Fibroblast of the aortic adventitia (primary cell): ENCODE measurements at places on chromosomes 5 and 9.

DNA sequence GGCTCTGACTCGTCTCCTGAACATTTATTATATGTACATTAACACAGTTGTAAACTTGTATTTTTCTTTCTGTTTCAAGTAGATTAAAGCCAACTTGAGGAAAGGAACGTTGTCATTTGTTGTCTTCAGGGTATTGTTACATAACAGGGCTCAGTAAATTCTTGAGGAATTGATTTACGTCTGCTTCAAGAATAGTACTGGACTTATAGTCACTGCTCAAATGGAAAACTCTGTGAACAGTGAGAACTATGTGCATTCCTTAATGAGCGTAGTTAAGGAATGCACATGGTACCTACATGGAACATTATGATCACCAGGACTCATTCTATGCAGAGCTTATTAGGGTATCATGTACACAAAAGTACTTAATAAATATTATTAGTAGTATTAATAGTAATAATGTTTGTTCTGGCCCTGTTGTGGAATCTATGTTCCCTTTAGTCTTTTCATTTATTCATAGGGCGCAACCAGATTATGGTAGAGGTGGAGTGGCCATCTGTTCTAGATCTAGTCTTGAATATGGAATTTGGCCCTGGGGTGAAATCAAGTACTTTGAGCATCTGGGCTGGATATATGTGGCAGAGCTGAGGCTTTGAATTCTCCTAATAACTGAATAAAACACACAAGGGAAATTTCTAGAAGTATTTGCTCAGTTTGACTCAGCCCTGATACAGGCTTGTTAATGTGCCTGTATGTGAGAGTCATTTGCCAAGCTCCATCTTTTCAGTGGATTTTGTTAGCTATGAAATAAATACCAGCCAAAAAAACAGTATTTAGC is 108.6 kb upstream of the SH3GL2 start:
- no peak for DNase-seq

DNA sequence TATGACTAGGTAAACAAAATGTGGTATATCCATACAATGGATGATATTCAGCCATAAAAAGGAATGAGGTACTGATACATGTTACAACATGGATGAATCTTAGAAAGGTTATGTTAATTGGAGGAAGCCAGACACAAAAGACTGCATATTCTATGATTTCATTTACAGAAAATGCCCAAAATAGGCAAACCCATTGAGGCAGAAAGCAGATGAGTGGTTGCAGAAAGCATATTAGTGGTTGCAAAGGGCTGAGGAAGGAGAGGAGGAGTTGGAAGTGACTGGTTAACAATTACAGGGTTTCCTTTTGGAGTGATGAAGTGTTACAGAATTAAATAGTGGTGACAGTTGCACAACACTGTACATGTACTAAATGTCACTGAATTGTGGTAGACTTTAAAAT is 17.7 kb downstream of the PLGRKT start:
- DNase-seq = no peak

- DNase-seq = no peak
Measured at GRCh38 chr5:35339616-35340100, 109.4 kb upstream of the PRLR start.

GRCh38 chr9:122900791-122901190 is 4.4 kb downstream of the RC3H2 start:
- DNase-seq = peak; percentile 39

DNA sequence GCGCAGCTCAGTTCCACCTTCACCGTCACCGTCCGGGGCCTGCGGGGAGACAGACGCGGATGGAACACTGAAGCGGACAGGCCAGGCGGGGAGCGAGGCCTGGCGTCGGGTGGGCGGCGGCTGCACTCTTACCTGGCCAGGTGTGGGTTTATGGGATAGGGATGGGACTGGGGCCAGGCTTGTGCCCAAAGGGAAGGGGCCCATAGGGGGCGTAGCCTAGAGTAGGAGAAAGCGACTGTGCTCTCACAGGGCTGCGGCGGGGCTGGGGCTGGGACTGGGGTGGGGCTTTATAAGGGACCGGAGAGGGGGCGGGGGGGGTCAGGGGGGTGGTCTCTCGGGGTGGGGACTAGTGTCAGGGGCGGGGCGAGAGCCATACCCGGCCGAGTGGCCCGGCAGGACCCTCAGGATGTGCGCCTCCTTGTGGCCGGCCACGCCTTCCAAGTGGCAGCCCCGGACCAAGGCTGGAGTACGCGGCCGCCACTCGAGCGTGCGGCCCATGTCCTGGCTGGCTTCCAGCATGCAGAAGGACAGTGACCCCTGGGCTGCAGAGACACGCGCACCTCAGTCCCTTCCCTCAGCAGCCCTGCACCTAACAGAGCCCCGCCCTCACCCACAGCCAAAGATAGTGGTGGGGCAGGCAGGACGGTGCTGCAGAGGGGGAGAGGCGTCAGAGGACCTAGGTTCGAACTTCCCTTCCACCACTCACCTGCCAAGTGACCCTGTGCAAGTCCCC is 22.8 kb downstream of the FPGS start:
- DNase-seq = no peak

GRCh38 chr5:82850393-82850792 is 226.8 kb downstream of the TMEM167A start:
- DNase-seq = no peak

DNA sequence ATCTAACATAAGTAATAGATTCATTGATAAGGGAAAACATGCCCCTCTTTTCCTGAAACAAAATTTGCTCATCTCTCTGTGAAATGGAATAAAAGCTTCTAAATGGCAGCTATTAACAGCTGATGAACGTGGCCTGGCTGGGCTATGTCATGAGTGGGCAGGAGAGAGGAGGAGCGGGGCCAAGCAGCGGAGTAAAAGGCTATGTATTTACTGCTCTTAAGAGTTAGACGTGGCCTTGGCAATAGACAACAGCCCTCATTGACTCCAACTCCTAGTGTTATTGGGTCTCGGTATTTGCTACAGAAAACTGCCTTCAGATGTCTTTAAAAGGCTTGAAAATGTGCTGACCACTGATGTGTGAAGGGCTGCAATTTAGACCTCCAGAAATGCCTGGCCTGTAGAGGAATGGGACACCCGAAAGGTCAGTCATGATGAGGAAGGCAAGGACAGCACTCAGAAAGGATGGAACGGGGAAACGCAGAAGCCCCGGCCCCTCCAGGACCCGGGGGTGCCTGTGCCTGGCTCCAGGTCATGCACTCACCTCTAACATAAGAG is 116.8 kb downstream of the PDZD2 start:
- DNase-seq = no peak

DNA sequence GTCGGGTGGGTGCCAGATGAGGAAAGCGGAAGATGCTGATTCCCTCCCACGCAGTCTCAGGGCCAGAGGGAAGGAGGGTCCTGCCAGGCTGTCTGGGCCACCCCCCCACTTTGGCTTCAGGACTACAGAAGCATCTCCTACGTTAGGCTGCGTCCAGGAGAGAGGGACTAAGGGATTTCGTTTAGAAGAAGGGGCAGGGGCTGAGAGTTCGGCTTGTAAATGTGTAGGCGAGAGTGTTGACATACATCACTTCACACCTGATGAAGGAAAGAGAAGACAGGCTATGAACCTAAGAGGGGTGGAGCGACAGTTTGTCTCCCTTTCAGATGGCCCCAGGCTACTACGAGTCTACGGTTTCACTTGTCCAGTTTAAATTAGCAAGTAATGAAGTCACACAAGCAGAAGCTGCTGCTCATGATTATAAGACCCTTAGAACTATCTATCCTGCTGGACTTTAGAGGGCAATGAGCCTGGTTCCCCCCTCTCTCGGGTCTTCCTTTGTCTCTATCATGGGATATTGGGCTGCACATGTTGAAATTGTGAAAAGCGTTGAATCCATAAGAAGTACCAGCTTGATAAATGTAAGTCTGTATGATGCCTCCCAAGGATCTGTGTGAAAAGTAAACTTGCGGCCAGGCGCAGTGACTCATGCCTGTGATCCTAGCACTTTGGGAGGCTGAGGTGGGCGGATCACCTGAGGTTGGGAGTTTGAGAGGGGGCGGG is 193.0 kb downstream of the AOPEP start:
- DNase-seq = no peak

GRCh38 chr9:36818965-36819870 is 214.8 kb downstream of the PAX5 start:
- no peak for DNase-seq

GRCh38 chr9:72864327-72864726 is 88.5 kb downstream of the ALDH1A1 start:
- no peak for DNase-seq

DNA sequence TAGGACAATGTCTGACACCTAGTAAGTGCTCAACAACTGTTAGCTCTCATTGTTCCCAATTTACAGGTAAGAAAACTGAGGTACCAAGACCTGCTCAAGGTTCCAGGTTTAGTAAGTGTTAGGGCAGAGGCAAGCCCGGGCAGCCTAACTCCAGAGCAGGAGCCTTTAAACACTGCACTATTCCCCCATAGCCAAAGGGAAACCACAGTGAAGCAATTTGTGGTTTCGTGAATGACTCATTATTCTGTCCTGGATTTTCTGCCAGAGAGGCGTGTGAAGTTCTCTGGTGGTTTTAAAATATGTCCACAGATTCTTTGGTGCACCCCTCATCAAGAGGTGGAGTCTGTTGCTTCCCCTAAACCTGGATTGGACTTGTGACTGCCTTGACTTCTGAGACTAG is 1.0 kb upstream of the MCC start:
- DNase-seq = peak; percentile 98

DNA sequence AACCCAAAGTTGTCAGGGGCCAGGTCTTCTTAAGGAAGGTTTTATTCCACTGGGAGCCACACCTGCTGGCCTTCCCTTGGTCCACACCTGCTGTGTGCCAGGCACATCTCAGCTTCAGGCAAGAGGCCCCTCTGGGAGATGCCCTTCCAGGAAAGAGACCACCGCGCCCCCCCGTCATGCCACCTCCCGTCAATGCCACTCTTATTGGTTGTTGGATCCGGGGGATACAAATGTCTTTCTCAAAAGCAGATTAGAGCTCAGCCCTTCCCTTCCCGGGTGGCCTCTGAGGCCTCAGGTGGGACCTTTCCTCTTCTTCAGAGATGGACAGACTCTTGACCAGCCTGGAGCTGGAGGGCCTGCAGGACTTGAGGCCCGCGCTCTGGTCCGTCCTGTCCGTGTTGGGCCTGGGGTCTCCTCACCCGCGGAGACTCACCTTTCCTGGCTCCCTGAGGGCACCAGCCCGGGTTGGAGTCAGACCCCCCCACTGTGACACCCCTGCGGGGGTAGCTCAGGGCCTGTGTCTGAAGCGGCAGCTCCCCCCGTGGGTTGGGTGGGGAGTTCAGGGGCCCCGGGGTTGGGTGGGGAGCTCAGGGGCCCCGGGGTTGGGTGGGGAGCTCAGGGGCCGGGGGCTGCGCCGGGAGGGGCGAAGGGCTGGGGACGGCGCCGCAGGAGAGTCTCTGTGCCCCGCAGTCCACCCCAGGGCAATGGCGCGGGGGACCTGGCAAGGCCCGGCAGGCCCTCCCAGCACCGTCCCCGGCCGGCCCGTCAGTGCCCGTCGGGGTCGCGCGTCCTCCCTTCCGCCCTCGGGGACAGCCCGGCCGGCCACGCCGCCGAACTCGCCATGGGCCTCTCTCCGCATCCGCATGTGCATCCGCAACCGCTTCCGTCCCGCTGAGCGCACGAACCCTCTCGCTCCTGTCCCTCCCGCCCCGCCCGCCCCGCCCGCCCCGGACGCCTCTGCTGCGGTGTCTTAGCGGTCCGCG is 3.7 kb upstream of the SLC9A3 start:
- no peak for DNase-seq

DNA sequence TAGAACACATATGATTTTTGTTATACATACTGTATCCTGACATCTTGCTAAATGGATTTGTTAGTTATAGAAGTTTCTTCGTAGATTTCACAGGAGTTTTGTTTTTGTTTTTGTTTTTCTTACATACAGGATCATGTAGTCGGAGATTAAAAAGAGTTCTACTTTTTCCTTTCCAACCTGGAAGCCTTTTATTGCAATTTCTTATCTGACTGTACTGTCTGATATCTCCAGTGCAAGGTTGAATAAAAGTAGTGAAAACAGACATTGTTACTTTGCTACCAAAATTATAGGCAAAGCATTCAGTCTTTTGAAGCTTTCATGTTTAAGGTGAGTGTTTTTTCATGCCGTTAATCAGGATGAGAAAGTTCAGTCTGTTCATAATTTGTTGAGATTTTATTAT is 117.4 kb upstream of the PRSS3 start:
- DNase-seq = no peak

DNA sequence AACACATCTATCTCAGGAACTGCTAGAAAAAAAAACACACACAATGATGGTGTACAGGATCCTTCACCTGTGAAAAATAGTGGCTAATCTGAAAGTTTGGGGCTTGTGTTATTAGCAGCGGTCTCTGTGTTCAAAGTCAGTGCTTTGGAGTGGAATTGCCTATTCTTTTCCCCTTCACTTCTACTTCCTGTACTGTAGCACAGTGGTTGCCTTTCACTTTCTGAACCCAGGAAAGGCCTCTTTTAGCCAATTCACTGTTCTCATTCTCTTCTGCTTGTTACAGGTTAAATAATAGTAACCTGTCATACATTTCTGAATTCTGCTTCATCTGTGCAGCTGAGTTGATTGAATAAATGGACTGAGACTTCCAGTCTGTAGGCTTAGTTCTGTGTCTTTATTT is 161.3 kb upstream of the RGS7BP start:
- no peak for DNase-seq

GRCh38 chr9:100477241-100477640 is 4.3 kb downstream of the TMEFF1 start:
- DNase-seq = no peak

DNA sequence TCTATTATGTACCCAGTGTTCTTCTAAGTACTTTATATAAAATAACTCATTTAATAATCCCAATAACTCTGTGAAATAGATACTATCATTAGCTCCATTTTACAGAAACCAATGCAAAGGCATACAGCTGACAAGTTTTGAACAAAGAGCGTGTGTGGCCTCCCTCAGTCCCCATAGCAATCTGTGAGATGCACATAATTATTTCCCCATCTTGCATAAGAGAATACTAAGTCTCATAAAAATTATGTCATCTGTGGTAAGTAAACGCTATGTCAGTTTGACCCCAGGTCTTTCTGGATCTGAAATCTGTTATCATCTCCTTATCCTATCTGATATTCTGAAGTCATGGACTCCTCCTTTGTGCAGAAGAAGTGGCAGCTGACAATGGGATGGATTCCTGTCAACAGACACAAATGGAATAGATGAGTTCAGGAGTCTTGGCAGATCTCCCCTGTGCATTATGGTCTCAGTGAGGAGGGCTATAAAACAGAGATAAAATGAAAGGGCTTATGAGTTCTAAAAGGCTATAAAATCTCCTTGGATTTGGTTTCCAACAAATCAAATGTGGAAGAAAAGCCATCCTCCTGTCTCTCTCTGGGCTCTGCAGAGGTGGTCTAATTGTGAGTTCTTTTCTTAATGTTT is 162.5 kb upstream of the TLE4 start:
- no peak for DNase-seq
